Body of pancreas (tissue), 4 donors: ENCODE measurements at places on chromosomes 7 and 10. TPM values are rescaled to one million over a fixed set of nuclear protein-coding genes. Genes with fewer than 3 reads are reported as not detected.
A peak's percentile ranks its signal among the peaks of the same experiment; 100 is the strongest.

The ATG9B gene
- total RNA-seq, result not detected

The DYNC1I1 gene
- total RNA-seq, result 4.2 TPM

The CFAP58 gene
- total RNA-seq, result not detected

The KAZALD1 gene
- total RNA-seq, result 1.8 TPM

The ACSL5 gene
- total RNA-seq, result 7.3 TPM

The AASS gene
- 37.9 TPM for total RNA-seq

- no peak for DNase-seq
Measured at GRCh38 chr7:142597547-142597946, 151.7 kb upstream of the PRSS1 start.

DNA sequence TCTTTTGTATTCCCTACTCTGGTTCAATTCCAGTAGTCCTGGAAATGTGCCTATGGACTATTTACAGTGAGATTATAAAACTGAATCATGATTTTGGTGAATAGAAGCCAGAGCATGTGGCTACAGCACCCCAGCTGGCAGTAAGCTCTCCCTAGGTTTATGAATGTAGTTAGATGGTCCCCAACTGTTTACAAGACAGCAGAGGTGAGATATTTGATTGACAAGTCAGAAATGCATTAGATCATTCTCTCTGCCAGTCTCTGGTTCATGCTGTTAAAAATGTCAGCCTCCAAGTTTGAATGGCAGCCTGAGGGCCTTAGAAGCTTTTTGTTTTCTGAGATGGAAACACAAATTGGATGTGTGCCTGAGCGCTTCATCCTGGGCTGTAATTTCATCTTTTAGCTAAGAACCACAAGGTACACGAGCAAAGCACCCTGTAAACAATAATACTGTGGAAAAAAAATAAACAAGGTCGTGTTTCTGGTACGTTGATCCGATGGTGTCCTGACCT lies 85.0 kb downstream of the BTRC start:
- DNase-seq, result no peak

DNA sequence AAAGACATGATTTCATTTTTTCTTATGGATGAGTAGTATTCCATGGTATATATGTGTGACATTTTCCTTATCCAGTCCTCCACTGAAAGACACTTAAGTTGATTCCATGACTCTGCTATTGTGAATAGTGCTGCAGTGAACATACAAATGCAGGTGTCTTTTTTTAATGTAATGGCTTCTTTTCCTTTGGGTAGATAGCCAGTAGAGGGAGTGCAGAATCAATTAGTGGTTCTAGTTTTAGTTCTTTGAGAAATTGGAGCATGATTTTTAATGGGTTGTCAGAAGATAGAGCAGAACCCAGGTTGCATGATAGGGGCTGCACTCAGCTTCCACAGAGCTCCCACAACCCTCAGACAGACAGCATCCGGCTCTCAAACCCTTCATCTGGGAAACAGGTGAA lies 152.9 kb upstream of the PLXDC2 start:
- DNase-seq, result no peak

GRCh38 chr7:151472644-151473380 lies 32.9 kb upstream of the CRYGN start:
- DNase-seq, result no peak

DNA sequence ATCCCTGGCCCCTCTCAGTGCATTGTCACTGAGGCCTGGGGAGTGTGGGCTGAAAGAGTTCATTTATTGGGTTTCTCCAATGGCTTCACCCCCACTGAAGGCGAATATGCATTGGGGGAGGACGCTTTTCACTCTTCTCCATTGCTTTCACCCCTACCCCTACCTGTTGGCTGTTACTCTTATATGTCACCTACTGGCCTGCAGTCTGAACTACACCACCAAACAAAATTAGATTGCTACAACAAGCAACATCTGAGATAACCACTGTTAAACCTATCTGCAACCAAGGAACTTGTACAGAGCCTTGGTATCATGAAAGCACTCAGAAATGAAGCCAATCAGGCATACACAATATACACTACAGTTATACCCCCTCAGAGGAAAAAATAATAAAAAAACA lies 203.7 kb downstream of the REEP3 start:
- no peak for DNase-seq

DNA sequence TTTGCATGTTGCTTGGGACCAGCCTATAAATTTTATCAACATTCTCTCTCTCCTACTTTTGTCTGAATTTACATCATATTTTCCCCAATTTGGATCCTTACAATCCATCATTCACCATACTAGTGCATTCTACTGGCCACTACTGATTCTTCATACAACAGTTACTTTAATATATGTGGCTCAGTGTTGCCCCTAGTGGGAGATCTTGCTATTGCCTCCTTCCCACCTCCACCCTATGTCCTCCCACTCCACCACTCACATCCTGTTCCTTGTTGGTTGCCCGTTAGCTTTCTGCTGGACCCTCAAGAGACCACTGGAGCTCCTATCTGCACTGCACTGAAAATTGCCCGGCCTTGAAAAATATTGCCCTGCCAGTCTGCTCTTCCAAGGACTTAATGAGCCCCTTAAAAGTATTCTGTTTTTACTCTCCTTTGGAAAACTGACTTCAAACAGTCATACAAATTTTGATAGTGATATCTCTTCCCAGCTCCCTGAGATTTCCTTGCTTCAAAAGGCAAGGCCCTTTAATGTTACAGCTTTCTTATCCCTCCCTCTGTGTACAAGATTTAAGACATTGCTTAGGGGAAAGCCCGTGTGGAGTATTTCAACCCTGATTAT lies 243.2 kb upstream of the TMEM229A start:
- peak; percentile 23 for DNase-seq

DNA sequence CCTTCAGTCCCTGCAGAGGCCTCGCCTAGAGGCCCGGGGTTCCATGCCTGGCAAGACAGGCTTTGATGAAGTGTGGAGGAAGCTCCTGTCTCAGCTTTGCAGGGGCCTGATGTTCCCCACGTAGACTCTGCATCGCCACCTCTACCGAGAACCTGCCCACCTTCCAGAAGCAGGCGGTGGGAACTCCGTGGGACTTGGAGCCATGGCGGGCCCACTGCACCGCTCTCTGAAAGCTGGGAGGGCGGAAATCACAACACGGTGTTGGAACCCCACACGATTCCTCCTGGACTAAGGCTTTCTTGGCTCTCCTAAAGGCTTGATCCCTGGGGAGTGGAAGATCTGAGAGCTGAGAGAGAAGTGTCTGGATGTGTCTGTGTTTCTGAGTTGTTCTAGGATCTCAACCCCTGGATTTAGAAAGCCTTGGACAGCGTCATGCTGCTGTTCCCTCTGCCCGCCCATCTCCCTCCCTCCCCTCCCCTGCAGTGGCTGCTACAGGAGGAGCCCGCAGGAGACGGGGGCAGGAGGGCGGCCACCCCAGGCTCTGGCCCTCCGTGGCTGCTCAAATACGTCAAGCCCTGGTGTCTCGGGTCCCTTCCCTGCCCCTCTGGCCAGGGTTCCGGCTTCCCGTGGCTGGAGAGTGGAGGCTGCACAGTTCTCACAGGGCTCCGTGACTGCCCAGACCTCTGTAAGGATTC lies 79.7 kb downstream of the VIPR2 start:
- no peak for DNase-seq

DNA sequence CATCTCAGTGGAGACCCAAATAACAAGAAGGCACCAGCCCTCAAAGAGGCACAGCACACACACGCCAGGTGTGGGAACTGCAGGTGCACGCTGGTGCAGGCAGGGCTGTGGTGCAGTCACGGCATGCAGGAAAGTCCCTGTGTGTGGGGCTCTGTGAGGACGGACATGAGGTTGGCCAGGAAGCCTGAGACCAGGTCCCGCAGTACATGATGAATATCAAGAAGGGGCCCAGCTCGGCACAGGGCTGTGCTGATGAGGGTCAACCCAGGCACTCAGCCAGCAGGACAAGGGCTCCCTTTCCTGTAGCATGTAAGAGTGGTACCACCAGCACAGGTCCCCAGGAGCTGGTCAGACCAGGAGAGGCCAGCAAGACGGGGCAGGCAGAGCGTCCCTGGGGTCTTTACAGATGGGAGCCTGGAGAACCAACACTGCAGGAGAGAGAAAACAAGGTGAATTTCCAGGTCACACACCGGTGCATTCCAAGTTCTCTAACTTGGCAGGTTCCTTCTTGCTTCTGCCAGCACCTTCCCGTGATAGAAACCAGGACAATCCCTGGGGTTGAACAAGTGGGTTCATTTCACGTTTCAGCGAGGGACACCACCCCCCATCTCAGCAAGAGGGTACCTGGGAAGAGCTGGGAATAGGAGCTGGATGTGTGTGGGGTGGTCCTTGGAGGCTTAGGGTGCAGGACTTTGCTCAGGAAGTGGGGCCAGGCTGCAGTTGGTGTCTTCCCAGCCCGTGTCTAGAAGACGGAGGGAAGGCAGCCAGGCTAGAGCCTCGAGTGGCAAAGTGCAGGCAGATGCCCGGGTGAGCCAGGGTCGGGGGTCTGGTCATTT lies 244.8 kb upstream of the TCERG1L start:
- DNase-seq, result no peak

GRCh38 chr10:79942261-79943185 lies 6.4 kb downstream of the SFTPD start:
- no peak for DNase-seq

GRCh38 chr10:123429706-123430221 lies 236.4 kb upstream of the GPR26 start:
- no peak for DNase-seq

DNA sequence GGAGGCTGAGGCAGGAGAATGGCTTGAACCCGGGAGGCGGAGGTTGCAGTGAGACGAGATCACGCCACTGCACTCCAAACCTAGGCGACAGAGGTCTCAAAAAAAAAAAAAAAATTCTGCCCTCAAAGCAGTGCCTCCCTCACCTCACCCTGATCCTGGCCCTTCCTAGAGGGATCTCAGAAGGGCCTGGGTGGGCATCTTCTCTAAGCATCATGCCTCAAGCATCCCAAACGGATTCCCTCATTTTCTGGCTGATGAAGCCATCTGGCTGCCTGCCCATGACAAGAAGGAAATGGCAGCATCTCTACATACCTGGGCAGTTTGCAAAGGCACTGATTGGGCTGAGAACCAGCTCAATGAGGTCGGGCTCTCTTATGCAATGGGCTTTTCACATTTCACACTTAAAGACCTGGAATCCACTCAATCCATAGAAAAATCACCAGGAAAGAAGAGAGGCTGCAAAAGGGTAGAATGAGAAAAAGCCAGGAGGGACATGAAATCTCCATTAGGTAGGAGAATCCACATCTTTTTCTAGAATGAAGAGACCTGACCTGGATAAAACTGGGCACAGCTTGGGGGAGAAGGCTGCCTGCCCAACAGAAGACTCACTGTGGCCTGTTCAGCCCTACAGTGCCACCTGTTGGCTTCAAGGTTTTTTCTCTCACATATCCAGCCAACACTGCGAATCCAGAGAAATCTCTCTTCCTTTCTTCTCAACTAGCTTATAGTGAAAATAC lies 48.1 kb downstream of the PDLIM1 start:
- DNase-seq, result peak; percentile 72

- no peak for DNase-seq
Measured at GRCh38 chr10:31830887-31831286, 97.7 kb downstream of the ARHGAP12 start.
